RPMI7951 (cell line): ENCODE measurements at places on chromosomes 4 and X.

- no peak for DNase-seq
Measured at GRCh38 chr4:186832906-186833305, 109.2 kb upstream of the FAT1 start.

- DNase-seq = peak; percentile 59
Measured at GRCh38 chr4:166493924-166494345, 620.9 kb downstream of the TLL1 start.

DNA sequence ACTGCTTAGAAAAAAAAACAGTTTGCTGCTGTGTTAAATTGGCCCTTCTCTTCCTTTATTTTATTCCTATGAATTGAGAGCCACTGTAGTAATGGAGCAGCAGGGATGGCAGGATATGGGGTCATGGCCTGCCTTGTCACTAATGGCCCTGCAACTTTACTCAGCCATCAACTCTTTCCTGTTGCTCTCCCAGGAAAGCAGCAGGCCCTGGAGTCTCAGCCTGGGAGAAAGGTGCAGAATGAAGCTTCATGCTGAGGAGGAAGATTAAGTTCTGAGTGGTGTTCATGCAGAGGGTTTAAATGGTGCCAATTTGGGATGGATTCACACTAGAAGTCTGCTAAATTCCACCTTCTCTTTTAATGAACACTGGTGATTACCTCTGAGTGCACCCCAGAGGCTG, 285.6 kb downstream of the GPAT3 start:
- no peak for DNase-seq

GRCh38 chr4:94516999-94517398, 65.3 kb downstream of the PDLIM5 start:
- DNase-seq = no peak

DNA sequence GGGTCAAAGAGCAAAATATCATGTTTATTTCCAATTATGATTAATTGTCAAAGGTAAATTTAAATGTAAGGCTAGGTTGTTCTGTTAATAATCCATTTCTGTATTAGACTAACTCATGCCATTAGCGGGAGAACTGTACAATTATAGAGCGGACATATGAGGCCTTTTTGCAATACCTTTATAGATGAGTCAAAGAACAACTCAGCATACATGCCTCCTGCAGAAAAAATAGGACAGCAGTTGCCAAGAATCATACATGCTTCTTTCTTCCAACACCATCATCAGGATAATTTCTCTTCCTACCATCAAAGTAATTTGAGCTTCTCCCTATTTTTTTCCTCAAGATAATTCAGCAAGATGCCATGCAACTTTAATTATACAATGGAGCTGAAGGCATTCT, 917.8 kb downstream of the ADGRL3 start:
- no peak for DNase-seq

GRCh38 chr4:31021008-31021407, 300.8 kb downstream of the PCDH7 start:
- DNase-seq = no peak

GRCh38 chr4:87392183-87392582, 1.2 kb upstream of the HSD17B11 start:
- DNase-seq = no peak

DNA sequence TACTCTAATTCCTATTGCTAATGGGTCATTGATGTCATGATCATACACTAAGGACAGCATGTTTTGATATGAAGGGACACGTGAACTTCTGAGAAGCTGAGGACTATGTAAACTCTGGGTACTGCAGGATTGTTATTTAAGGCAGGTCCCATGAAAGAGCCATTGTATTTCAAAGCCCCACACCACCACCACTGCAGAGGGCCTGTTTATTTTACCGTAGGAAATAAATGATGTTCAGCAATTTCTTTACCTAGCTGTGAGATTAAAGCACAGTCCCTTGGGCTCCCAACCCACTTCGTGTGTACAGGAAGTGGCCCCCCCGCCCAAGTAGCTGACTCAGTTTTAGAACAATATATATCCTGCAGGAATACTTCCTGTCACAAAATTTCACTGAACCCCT, 89.8 kb upstream of the ACSL4 start:
- no peak for DNase-seq

DNA sequence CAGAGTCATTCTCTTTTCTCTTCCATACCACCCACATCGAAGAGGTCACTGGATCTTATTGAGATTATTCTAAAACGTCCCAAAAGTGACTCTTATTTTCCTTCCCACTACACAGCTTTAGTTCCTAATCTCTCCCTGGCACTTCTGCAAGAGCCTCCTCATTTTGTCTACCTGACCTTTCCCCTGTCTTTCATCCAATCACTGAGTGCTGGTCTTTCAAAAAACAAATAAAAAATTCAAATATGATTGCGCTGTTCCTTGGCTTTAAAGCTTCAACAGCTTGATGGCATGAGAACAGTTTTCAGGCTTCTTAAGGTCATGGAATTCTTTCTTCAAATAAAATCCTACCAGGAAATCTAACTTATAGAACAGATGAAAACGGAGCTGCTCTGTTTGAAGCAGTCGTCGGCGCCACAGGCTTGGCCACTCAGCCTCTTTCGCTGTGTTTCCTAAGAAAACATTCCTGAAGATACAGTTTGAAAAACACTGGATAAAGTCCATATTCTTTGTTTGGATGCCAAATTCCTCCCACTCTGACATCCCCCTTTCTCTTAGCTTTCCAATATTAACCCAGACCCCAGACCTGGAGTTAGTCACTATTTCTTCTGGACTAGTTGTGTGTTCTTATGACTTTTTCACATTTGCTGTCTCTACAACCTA, 12.5 kb downstream of the SYTL5 start:
- no peak for DNase-seq

- DNase-seq = peak; percentile 72
Measured at GRCh38 chrX:9071031-9071650, 37.2 kb upstream of the FAM9B start.

DNA sequence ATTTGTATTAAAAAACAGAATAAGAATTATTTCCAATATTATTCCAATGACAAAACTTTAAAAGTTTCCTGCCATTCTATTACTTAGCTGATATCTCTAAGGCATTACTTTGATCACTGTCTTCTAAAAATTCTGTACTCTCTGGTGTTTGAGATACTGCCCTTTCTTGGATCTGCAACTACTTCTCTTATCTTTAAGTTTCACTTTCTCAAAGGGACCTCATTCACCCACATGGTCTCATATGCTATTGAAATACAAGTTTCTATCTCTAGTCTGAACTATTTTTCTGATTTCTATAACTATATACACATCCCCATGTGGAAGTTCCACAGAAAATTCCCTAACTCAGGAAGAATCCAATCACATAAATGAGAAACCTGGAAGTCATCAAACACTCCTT, 22.2 kb downstream of the TMPRSS11E start:
- DNase-seq = no peak

DNA sequence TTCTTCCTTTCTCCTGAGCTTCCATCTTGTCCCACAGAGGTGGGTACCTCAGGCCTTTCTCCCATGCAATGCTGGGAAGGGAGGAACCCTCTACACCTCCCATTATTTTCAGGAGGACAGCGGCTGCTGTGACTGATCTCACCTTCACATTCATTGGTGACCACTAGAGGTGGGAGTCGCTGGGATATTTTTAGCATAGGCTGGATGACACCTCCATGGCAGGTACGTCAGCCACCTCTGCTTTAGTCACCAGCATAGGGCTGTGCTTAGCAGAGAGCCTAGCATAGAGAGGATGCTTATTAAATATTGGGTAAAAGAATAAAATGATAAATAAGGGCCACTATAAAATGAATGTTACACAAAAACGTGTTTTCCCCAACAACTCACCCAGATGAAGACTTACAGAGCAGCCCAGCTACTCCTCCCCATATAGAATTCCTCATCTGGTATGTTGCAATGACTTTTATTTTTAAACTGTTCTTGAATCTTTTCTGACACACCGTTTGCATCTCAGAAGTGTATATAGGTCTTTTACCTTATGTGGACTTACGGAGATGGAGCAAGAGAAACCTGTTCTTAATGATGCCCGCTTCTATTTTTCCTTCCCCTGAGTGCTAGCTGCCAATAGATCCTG, 60.9 kb upstream of the SORBS2 start:
- no peak for DNase-seq

- DNase-seq = no peak
Measured at GRCh38 chr4:43224559-43224958, 332.0 kb downstream of the GRXCR1 start.

DNA sequence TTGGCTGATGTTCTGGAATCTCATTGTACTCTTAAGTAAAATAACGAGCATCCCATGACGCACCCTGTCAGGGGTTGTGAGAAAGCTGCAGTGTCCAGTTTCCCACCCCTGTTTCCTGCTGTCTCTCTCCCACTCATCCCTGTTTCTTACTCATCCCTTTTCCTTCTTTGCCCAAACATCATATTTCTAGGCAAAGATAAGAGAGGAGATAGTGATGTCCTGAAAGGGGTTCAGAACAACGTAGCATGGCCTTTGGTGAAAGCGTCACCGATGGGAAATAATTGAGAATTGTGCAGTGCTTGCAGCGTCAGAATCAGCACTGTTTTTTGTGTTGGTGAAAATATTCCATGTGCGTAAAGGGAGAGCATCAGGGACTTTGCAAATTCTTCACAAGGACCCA, 23.5 kb upstream of the TMEM165 start:
- no peak for DNase-seq
